ENCODE measurements at places on chromosomes 16 and 17.

DNA sequence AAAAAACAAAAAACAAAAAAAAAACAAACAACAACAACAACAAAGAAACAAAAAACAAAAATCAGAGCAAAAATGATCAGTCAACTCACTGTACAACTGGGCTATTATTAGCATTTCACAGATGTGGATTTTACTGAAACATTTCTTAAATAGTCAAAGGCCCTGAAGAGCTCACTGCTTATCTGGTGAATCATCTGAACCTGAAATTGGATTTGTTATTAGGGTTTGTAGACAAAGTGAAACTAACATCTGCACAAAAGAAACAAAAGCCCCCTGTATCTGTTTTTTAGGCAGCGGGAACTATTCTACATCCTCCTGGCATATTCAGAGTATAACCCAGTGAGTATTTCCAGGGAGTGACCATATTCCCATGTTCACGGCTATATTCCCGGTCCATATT, 32.6 kb upstream of the KSR1 start:
- DNase-seq, result no peak

DNA sequence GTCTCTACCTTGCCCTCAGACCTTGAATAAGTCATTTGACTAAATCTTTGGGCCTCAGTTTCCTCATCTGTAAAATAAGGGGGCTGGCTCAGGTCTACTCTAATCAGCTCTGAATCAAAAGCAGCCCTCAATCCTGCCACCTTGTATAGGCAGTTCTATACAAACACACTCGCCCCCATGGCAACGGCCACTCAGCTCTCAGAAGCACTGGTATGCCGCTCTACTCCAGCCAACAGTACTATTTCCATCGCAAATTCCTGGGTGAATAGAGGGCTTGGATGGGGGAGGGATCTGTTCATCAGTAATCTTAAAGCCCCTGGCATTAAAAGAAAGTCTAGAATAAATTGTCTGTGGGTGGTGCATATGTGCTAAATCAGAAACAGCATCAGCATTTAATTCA, 21.2 kb upstream of the TAOK1 start:
- no peak for DNase-seq

DNA sequence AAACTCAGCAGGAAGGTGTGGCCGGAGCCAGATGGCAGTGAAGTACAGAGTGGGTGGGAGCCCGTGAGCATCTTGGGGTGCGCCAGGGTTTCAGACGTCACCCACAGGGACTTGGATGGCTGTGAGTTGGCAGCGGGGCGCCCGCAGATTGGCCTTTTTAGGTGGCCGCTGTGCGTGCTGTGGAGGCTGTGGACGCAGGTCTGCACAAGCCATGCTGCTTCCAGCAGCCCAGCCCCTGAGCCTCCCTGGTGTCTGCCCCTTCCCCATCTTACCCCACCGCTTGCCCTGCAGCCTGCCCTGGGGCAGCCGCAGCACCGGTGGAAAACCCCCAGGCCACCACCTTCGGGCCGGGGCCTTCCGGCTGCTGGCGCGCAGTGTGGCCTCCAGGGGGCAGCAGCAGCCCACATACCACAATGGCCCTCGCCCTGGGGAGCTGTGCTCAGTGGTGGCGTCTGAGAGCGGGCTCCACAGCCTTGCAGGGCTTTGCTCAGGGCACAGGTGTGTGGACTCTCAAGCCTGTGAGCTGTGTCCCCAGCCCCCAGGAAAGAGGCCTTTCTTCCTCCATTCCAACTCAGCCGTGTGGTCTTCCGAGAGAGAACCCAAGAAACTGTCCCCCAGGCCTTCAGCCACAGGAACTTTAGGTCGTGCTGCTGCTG, 11.8 kb downstream of the ENDOV start:
- peak; percentile 18 for DNase-seq

DNA sequence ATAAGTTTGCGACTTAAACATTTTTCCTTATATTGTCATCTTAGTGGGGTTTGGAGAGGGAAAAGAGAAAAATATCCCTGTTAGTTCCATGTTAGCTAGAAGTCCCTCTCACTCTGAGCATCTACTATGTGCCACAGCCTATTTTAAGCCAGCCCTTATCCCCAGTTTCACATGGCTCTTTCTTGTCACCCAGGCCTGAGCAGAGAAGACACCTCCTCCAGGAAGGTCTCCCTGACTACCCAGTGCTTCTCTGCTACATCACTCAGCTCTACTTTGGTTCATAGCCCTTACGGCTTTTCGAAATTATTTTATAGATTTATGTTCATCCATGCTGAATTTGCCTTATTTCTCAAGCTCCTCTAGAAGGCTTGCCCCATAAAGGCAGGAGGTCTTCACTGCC, 7.2 kb upstream of the MAP2K3 start:
- DNase-seq, result no peak

- DNase-seq, result no peak
Measured at GRCh38 chr16:56977823-56978430, 11.4 kb upstream of the NLRC5 start.

GRCh38 chr17:77404812-77405581, 264.2 kb downstream of the SEC14L1 start:
- DNase-seq, result no peak

DNA sequence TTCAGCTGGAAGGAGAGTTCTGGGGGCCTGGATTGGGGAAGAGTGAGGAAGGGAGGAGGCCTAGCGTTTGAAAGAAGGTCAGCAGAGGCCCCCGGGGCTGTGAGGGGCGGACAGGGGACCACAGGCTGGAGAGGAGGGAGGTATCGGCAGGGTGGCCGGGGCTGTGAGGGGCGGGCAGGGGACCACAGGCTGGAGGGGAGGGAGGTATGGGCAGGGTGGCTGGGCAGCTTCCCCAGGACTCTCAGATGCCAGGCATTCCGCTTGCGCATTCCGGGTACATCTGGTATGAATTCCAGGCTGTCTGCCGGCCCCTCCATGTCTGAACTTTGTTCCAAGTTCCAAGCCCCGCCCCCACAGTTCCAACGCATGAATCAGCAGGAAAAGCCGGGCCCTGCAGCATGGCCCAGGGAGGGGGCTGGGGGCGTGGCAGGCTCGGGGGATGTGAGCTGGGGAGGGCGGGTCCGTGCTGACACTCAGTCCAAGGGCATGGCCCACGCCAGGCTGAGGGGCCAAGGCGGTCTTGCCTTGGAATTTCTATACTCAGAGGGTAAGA, 4.3 kb upstream of the TLCD2 start:
- DNase-seq, result peak; percentile 96

GRCh38 chr16:83854420-83854819, 44.5 kb upstream of the MLYCD start:
- DNase-seq, result no peak

DNA sequence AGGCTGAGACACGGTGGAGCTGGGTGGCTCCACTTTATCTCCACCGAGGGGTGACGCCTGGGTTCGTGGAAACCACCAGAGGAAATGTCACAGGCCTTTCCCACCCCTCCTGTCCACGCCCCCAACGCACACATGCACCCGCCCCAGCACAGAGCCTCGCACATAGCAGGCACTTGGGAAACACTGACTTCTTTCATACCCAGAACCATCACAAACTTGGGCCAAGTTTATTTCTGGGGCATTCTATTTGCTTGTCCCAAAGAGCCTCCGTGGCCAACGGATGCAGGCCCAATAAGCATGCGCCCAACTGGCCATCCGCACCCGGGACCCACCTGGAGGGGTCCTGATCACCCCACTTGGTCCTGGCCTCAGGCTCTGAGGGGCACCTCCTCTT, 3.3 kb downstream of the BCAR1 start:
- DNase-seq, result no peak

GRCh38 chr16:1917665-1918350, 407 bp downstream of the HS3ST6 start:
- no peak for DNase-seq

Measured in astrocyte of the cerebellum (primary cell).